ENCODE measurements at places on chromosomes 5 and 9.
A peak's percentile ranks its signal among the peaks of the same experiment; 100 is the strongest.

DNA sequence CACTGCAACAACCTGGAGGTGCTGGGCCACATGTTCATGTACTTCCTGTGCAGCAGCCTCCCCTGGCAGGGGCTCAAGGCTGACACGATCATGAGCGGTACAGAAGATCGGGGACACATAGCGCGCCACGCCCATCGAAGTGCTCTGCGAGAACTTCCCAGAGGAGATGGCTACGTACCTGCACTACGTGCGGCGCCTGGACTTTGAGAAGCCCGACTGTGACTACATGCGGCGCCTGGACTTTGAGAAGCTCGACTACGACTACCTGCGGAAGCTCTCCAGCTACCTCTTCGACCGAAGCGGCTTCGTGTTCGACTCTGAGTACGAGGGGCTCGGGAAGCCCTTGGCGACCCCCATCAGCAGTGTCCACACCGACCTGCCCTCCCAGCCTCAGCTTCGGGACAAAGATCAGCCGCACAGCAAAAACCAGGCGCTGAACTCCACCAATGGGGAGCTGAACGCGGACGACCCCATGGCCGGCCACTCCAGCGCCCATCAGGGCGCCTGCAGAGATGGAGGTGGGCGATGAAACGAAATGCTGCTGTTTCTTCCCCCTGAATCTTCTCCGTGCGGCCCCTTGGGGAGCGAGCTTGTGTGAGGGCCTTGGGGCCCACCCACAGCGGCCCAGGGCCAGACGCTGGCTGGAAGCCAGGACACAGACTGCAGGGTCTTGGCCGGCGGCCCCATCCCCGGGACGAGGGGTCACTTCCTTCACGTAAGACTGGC, 56.5 kb downstream of the JAK2 start:
- no peak for DNase-seq

DNA sequence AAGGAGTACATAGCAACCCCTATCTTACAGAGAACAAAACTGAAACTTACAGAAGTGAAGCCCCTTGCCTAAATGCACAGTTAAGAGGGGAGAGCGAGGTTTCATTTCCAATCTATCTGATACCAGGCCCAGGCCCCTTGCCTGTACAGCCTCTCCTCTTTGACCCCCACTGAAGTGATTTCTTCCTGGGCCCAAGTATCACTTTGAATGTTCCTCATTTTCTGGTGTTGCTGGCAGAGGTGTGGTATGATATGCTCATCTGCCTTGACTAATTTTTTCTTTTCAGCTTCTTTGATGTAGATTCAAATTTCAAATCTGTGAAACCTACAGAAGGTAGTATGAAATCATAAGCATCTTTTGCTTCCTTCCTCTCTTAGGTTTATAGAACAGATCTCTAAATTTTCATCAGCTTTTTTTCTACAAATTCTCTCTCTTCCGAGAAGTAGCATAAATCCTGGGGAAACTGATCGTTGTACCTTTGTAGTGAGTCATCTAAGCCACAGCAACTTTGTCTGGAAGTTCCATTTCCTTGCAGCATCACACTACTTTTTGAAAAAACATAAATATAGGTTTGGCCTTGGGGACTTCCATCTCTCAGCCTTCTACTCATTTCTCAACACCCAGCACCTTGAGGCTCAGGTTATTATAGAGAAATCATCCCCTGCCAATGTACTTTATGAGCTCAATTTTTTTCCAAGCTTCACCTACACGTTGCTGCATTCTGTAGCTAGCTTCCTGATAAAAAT, 402.4 kb upstream of the PTGER4 start:
- DNase-seq: peak; percentile 21

- no peak for DNase-seq
Measured at GRCh38 chr5:134989266-134989830, 21.6 kb downstream of the CATSPER3 start.

DNA sequence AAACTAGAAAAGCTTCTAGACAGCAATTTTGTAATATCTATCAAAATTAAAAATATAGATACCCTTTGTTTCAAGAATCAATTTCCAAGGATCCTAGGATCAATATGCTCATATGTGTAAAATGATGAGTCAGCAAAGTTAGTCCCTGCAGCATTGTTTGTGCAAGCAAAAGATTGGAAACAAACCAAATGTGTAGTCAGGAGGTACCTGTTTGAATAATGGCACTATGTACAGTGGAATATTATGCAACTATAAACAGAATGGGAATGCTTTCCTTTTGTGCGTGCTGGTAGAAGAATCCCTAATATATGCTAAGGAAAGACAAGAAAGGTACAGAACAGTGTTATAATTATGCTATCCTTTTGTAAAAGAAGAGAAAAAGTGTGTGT, 58.5 kb upstream of the PJA2 start:
- no peak for DNase-seq

DNA sequence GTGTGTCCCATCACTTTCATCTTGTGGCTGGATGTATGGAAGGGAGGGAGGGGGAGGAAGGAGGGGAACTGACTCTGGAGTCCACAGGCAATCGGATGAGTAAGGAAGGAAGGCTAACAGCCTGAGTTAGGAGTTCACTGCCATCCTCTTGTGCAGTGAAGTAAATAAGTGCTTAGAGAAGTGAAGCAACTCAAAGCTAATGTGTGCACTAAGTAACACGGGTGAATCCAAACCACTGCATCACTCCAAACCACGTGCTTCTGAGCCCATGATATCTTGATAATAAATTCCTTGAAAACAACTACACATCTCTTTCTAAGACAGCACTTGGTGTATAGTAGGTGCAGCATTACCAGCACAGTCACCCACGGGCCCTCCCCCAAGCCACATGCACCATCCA, 69.6 kb upstream of the OLFM1 start:
- DNase-seq: no peak

GRCh38 chr9:75170898-75171360, 82.6 kb downstream of the OSTF1 start:
- no peak for DNase-seq

GRCh38 chr9:93301911-93302541, 118.1 kb downstream of the WNK2 start:
- no peak for DNase-seq

Data from activated T-cell treated with anti-CD3 and anti-CD28 coated beads for 48 hours (primary cell).